Astrocyte of the spinal cord (primary cell): ENCODE measurements at places on chromosomes 4 and X.
A peak's percentile ranks its signal among the peaks of the same experiment; 100 is the strongest.

DNA sequence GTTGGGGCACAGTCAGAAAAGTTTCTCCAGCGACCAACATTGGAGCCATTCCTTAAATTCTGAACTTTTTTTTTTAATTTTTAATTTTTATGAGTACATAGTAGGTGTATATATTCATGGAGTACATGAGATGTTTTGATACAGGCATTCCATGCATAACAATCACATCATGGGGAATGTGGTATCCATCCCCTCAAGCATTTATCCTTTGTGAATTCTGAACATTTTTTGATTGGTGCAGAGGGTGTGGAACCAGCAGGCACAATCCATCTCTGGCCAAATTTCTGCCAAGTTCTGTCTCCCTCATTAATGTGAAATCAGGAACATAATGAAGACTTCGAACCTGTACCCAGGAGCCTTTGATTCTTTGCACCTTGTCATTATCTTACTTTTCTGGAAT lies 267.0 kb downstream of the FRMPD4 start:
- DNase-seq, result no peak

GRCh38 chr4:104860238-104861123 lies 286.2 kb upstream of the TET2 start:
- peak; percentile 84 for DNase-seq

- no peak for DNase-seq
These were observed 519.2 kb downstream of the RPA4 start for GRCh38 chrX:97402903-97403302.

DNA sequence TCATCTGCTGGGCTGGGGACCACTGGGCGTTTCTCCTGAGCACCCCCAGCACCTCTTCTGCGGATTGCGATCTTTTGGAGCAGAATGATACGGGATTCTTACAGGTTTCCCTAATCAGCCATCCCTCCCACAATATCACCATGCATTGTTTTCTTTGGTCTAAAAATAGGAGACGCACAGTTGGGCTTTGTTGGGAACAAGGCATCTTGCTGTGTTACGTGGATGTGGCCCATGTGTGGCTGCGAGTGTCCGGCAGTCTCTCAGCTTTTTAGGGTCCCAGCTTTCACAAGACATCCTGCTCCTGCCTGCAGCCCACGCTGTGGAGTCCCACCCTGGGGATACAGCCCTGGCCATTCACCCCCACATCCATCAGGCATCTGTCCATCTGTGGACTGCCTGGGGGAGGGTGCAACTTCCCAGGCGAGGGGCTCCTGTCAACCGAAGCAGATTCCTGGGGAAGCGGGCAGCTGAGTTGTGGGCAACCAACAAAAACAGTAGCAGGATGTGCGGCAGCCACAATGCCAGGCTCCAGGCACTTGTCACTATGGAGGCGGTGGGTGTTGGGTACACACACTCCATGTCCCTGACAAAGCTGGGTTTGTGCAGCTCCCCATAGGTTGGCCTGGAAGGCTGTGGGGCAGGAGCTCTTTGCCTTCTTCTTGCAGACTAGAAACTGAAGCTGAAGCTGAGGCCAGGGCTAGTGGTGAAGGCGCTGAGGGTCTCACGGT lies 185.5 kb upstream of the PSAPL1 start:
- no peak for DNase-seq

DNA sequence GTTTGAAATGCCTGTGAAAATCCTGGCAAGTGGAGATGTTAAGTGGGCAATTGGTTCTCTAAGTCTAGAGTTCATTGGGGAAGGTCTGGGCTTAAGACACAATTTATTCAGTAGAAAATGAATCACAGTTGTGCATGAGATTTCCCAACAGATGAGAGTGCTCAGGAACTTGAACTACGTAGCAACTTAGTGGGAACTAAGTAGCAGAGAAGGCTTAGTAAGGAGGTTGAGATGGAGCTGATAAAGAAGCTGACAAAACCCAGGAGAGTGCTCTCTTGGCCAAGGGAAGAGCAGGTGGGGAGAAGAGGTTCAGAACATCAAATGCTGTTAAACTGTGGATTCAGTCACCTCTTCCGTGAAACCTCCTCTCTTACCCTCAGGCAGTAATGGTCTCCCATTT lies 33.0 kb downstream of the AFF1 start:
- DNase-seq, result peak; percentile 43

DNA sequence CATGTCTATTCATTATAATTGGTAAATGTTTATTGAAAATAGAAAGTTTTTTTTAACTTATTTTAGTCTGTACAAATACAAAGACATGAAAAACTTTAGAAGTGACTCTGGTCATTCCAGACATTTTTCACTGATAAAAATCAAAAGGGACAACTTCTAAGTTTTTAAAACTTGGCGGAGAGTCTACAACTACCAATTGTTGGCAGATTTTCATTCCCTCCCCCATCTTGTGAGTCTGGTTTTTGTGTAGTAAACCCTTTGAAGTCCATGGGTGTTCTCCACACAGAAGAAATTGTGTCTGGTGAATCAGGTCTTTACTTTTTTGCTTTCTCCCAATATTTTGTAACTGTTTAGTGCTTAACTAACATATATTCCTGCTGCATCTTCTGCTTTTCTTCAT lies 336.5 kb downstream of the PDGFC start:
- DNase-seq, result peak; percentile 37

GRCh38 chr4:156553659-156554058 lies 417.9 kb downstream of the PDGFC start:
- no peak for DNase-seq

- DNase-seq, result no peak
These were observed 43.3 kb downstream of the HOPX start for GRCh38 chr4:56637791-56638190.

DNA sequence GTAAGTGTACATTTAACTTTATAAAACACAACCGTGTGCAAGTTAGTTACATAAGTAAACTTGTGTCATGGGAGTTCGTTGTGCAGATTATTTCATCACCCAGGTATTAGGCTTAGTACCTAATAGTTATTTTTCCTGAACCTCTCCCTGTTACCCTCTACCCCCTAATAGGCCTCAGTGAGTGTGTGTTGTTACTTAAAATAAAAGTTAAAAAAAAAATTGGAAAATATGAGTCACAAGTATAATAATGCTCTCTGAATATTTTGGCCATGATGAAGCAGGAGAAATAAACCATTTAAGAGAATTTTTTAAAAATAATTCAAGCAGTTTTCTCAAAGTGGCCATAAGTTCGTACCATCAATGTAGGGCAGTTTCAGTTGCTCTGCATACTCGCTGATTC lies 105.1 kb upstream of the GRID2 start:
- peak; percentile 73 for DNase-seq

- DNase-seq, result peak; percentile 90
These were observed 1.4 kb upstream of the VEGFC start for GRCh38 chr4:176794151-176794550.

DNA sequence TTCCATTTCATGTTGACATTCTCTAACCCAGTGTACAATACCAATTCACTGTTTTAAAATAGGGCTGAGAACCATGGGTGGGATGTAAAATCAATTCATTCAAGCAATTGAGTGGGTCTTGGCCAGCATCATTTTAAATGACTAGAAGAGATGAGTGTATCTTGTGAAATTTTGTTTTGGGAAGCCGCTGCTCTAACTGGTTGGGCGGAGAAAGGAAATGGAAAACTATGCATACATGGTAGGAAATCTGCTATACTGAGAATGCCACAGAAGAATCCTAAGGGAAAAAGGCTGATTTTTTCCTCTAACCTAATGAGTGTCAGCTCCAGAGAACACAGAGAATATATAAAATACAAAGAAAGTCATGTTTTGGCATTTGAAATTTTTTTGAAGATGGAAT lies 54.8 kb upstream of the DCLK2 start:
- DNase-seq, result no peak

GRCh38 chr4:55989766-55990165 lies 41.0 kb downstream of the CEP135 start:
- DNase-seq, result no peak

- no peak for DNase-seq
These were observed 32.0 kb downstream of the PAGE2 start for GRCh38 chrX:55120761-55121358.

- no peak for DNase-seq
These were observed 12.7 kb upstream of the DGKK start for GRCh38 chrX:50483283-50483682.

- DNase-seq, result no peak
These were observed at the start of gene MAGEC2 for GRCh38 chrX:142204522-142205433. Gene MAGEC2 (minus strand): TSS chrX:142205290. CDS start chrX:142203987, 1,303 bp downstream.
